Right renal cortex interstitium (tissue), 3 donors: ENCODE measurements at places on chromosomes 13 and 19.

DNA sequence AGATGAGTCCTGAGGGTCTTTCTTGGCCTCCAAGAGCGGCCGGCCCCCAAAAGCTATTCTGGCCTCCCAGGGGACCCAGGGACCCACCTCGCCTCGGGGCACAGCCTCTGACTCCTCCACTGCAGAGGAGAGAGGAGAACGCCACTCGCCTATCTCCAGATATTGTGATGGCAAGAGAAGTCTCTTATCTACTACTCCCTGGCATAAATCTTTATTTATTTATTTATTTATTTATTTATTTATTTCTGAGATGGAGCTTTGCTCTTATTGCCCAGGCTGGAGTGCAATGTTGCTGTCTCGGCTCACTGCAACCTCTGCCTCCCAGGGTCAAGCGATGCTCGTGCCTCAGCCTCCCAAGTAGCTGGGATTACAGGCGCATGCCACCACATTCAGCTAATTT, 11.0 kb downstream of the SLC7A9 start:
- DNase-seq: no peak

GRCh38 chr19:33468361-33469170, 53.0 kb downstream of the PEPD start:
- no peak for DNase-seq

- no peak for DNase-seq
These were observed 10.1 kb downstream of the URI1 start for GRCh38 chr19:29952177-29952576.

DNA sequence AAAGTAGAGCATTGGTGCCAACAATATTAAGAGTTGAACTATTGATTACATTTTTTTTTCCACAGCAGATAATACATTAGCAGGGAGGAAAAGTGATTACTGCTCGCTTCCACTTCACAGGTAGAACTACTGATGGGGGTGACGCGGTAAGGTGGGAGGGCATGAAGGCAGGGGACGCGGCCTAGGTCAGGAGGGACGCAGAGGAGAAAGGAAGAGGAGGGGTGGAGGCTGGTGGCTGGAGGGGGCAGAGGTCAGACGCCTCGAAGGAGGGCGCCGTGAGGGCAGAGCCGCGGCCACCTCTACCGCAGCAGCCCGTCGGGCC, 287 bp upstream of the B3GLCT start:
- no peak for DNase-seq

GRCh38 chr19:42538841-42539709, 10.8 kb upstream of the CEACAM1 start:
- DNase-seq: no peak

DNA sequence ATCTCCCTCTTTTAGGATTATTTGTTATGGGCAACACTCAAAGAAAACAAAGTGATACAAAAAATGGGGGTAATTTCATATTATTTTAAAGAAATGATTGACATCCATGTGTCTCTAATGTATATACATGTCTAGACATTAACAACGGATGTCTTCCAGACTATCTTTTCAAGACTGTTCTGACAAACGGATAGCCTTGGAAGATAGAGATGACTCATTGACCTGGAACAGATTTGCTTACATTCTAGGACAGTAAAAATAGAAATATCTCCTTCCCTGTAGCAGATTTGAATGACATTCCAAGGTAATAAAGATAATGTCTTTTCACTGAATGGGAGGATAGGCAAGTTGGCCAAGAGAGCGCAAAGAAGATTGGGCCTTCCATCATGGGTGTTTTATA, 26.2 kb upstream of the SLITRK6 start:
- no peak for DNase-seq

GRCh38 chr19:15551293-15552004, 43.1 kb downstream of the CYP4F22 start:
- DNase-seq: no peak

- no peak for DNase-seq
These were observed 44.9 kb downstream of the SERTM1 start for GRCh38 chr13:36718686-36719085.

DNA sequence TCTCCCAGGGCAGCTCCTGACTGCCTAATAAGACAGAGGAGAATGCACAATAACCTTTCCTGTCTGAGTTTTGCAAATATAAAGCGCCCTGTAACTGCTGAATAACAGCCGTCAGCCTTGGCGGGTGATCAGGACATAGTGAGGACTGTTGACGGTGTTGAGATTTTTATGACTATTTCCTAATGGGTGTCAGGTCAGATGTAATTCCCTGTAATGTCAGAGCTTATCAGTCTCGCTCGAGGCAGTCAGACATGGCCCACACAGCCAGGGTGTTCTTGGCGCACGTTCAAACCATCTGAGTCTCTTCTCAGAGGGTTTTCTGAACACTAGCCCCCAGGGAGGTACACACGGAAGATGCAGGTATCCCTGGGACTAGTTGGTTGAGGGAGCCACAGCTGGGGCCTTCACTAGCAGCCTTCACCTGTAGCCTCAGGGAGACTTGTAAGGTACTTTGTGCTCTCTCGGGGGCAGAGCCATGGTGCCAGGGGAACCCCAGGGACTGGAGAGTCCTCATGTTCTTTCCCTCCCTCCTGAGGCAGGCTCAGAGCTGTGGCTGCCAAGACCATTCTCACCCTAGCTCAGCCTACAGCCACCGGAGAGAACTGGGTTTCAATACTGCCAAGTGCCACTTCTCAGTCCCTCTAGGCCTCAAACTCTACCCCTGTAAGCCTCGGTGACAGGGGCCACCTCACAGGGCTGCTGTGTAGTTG, 213.1 kb downstream of the UQCRFS1 start:
- DNase-seq: no peak

DNA sequence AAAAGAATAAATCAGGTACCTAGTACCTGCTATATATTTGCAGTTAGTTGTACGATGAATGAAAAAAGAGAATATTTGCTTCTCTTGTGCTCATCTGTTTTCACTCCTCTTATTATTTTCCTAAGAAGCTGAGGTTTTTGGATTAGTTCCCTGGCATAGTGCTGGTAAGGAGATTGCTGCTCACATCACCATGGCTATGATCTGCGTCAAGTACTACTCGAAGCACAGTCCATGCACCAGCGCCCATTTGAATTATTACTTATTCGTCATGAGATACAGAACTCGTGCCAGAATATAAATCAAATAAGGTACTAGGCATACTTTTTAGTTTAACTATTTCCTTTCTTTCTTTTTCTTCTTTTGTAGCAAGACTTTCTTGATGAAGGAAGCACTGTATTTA, 7.1 kb downstream of the SERTM1 start:
- no peak for DNase-seq

DNA sequence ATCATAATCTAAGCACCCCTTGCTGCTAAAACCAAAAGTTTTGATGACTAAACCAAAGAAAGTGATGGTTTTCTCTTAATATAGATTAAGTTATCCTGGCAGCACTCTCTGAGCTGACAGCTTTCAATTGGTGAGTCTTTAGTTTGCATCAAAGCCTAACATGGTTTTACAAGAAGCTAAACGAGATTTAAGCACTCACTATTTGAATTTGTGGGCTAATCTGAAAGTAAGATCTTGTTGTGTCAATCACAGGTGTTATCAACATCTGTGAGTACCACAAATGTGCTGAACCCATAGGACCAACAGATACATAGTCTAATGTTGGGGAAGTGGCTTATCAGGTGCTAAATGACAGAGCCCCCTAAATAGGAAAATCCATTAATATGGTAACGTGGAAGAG, 223.9 kb downstream of the LHFPL6 start:
- DNase-seq: no peak

DNA sequence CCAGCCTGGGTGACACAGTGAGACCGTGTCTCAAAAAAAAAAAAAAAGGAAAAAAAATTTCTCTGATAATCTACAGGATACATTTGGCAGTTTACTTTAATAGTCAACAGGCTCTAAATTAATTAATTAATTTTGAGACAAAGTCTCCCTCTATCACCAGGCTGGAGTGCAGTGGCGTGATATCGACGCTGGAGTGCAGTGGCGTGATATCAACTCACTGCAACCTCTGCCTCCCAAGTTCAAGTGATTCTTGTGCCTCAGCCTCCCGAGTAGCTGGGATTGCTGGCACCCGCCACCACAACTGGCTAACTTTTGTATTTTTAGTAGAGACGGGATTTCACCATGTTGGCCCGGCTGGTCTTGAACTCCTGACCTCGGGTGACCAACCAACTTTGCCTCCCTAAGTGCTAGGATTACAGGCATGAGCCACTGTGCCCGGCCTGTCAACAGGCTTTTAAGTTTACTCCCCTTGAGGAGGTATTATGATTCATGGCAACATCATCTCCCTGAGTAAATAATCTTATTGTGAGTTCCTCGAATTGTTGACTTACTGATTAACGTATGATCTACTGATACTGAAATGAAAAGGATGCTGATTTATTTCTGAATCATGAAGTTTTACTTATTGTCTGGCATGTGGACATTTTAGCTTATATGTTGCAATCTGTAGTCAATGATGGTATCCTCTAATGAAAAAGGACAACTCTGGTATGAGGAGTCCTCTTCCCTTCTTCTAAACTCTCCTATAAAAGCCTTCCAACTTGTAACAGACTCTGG, 21.3 kb upstream of the MTRF1 start:
- no peak for DNase-seq

DNA sequence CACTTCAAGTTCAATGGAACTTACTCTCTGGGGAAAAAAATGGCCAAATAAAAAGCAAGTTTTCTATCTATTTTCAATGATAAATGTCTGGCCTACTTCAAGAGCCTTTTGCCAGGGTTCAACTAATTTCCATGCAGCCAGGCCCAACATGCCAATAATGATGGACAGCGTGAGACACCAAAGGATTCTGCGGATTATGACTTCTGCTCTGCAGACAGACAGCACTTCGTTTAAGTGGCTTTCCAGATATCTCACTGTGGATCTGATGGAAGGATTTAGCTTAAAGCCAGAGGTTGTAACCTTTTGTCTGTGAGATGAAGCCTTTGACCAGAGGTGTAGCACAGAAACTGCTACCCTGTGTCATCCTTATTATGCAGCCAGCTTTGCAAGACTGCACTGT, 614.2 kb downstream of the DCT start:
- DNase-seq: no peak

DNA sequence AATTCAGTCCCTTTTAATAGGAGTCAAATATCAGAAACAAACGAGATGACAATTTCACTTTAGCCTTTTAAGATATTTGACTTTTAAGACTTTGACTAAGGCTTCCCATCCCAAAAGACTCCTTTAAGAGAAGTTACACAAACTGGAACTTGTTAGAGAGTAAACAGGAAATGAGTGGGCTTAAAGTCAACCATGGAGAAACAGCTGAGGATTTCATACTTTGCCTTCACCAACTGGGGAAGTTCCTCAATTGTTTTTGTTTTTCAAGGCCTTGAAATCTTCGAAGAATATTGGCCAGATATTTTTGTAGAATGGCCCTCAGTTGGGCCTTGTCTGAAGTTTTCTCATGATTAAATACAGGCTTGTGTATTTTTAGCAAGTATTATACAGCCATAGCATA, 227.3 kb downstream of the POU4F1 start:
- DNase-seq: no peak

GRCh38 chr19:38888876-38889275, 10.5 kb downstream of the SIRT2 start:
- DNase-seq: no peak

- DNase-seq: no peak
These were observed 2.4 kb upstream of the ZNF616 start for GRCh38 chr19:52142001-52142595.

DNA sequence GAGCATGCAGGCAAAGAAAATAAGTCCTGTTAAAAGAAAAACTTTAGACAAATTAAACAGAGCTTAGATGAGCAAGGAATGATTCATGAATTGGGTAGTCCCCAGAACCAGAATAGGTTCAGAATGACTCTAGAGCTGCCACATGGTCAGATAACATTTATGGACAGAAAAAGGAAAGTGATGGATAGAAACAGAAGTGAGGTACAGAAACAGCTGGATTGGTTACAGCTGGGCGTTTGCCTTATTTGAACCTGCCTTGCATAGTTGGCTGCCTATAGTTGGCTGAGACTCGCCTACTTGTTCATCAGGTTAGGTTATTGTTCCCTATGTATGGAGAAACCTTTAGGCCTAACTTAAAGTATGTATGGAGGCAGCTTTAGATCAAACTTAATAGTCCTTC, 35.4 kb downstream of the WDFY2 start:
- no peak for DNase-seq

- DNase-seq: no peak
These were observed at the start of gene MCF2L for GRCh38 chr13:112968910-112969691. Gene MCF2L (plus strand): TSS chr13:112969214. CDS start chr13:112969380, 166 bp downstream.

DNA sequence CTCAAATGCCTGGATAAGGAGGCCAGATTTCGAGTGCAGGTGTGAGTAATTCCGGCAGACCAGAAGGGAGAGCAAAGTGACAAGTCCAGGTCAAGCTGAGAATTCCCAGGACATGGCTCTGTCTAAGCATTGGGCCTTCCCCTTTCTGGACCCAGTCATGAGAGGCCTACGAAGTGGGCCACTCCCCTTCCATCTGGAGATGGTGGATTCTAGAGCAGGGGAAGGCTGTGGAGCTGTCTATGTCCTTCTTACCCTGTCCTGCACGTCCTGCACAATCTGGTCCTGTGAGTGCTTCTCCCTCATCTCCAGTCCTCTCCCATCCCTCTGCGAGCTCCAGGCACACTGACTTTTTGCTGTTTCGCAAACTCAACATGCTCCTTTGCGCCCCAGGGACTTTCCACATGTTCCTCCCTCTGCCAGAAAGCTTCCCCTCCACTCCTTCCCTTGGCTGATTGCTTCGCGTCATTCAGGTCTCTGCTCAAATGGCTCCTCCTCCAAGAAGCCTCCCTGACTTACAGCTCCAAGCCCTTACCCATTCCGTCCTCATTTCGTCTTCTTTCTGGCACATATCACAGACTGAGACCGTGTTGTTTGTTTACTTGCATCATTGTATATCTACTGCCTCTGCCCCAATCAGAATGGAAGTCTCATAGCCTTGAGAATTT, 193.2 kb downstream of the URI1 start:
- DNase-seq: no peak

DNA sequence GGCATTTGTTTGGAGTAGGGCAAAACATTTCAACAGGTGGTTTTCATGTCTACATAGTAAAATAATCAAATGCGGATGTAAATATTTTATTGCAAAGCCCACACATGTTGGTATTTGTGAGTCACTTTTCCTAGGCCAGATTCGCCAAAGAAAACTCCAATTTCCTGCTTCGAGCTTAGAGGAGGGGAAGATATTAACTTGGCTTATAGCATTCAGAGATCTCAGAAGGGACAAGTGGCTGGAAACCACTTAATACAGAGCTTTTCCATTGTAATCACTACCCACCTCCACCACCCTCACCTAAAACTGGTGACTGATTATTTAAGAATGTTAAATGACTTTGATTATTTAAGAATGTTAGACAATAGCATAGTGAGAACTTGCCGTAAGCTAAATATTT, 530.6 kb upstream of the SPRY2 start:
- DNase-seq: no peak

DNA sequence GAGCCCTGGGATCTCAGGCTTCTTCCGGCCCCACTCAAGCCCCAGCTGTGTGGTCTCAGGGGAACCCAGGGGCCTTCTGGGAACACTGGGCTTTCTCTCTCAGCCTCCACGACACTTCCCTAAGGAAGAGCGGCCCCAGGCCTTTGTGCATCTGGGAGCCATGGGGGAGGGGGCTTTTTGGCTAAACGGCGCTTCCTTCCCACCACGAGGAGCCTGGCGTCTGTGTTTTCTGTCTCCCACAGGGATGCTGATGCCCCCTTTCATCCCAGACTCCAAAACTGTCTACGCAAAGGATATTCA, 24.2 kb upstream of the TMEM255B start:
- no peak for DNase-seq

GRCh38 chr19:2064395-2064787, 13.3 kb upstream of the MKNK2 start:
- DNase-seq: no peak
